C1 segment of cervical spinal cord (tissue), 14 donors: ENCODE measurements at places on chromosomes 12 and 14.

- peak; percentile 79 for DNase-seq
Observed at GRCh38 chr12:93813972-93814821, 137.0 kb downstream of the CRADD start.

GRCh38 chr12:123269395-123269892 lies 2.2 kb downstream of the CDK2AP1 start:
- no peak for DNase-seq

DNA sequence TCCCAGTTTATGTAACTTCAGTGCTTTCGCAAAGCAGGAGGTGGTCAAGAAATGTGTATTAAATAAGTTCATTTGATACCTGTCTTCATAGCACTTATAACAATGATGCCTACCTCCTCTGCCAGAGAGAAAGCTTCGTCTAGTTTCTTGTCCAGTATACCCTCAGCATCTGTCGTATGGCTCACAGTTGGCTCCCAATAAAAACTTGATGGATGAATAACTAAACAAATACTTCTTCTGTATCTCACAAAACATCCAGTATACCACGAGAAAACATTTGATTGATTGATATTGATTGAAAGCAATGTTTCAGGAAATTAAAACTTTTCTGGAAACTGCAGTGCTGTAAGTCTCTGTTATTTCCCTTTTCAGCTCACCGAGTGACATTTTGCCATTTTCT lies 26.9 kb upstream of the PTGDR start:
- DNase-seq, result no peak

DNA sequence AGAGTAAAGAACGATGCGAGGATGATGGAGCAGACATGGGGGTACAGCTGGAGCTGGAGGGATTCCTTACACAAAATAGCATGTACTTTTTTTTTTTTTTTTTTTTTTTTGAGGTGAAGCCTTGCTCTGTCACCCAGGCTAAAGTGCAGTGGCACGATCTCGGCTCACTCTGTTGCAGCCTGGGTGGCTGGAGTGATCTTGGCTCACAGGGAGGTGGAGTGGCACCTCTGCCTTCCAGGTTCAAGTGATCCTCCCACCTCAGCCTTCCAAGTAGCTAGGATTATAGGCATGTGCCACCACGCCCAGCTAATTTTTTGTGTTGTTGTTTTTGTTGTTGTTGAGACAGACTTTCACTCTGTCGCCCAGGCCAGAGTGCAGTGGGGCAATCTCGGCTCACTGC lies 5.1 kb upstream of the RASAL1 start:
- DNase-seq, result no peak

DNA sequence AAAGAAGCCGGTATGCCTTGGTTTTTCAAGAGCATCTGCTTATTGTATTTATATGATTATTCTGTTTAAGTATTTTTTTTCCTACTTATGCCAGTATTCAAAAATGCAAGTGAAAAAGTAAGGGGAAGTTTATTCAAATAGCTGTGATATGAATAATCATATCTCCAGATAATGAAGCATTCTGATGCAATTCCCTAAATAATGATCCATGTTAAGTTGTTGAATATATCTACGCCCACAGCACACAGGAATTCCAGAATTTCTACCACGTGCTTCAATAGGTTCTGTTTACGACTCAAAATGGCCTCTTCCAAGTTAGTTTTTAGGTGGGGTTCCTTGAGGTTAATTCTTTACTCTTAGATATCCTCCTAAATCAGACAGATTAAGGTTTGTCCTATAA lies 208.3 kb downstream of the NAV3 start:
- DNase-seq, result no peak

DNA sequence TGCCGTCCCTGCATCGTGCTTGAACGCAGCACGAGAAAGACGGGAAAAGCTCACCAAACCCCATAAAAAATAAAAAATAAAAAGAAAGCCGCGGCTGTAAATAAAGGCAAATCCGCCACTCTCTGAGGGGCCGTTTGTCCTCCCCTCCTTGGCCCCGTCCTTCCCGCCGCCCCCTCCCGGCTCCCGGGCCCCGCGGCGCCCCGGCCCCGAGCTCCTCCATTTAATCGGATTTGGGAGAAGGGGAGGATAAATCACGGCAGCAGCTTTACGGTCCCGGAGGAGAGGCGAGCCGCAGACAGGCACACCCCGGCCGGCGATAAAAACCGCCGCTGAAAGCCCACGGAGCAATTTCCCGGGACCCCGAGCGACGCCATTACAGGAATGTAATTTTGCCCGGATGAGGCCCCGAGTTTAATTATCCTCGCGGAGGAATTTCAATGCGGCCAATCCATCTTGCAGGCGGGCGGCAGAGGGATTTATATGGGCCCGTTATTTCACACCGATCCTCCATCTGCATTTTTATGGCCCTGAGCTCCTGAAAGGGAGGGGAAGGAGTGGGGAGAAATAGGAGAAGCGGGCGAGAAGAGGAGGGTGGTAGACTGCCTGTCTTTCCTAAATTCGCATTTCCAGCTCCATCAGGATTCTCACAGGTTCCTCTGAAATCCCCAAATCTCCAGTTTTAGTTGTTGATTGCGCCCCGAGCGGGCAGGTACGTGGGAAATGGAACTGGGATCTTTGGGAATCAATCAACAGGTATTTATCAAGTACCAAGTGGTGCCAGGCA lies 1.3 kb upstream of the ATP5MC2 start:
- peak; percentile 80 for DNase-seq

GRCh38 chr12:64494998-64495729 lies 43.2 kb downstream of the TBK1 start:
- no peak for DNase-seq

GRCh38 chr14:71175491-71175890 lies 268.2 kb downstream of the PCNX1 start:
- DNase-seq, result no peak

- DNase-seq, result no peak
Observed at GRCh38 chr12:46524778-46525177, 152.2 kb upstream of the SLC38A2 start.

DNA sequence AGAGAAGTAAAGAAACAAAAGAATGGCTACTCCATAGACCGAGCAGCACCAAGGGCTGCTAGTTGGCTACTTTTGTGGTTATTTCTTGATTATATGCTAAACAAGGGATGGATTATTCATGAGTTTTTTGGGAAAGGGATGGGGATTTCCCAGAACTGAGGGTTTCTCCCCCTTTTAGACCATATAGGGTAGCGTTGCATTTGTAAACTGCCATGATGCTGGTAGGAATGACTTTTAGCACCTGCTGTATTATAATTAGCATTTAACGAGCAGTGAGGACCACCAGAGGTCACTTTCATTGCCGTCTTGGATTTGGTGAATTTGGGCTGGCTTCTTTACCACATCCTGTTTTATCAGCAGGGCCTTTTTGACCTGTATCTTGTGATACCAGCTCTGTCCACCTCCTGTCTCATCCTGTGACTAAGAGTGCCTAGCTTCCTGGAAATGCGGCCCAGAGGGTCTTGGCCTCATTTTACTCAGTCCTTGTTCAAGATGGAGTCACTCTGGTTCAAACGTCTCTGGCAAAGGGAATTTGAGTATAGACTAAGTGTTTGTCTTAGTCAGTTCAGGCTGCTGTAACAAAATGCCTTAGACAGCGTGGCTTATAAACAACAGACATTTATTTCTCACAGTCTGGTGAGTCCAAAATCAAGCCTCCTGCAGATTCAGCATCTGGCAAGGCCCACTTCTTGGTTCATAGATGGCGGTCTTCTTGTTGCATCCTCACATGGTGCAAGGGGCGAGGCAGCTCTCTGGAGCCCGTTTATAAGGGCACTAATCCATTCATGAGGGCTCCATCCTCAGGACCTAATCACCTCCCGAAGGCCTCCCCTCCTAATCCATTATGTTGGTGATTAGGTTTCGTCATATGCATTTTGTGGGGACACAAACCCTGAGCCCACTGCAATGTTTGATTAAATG lies 348.3 kb upstream of the SFSWAP start:
- no peak for DNase-seq

DNA sequence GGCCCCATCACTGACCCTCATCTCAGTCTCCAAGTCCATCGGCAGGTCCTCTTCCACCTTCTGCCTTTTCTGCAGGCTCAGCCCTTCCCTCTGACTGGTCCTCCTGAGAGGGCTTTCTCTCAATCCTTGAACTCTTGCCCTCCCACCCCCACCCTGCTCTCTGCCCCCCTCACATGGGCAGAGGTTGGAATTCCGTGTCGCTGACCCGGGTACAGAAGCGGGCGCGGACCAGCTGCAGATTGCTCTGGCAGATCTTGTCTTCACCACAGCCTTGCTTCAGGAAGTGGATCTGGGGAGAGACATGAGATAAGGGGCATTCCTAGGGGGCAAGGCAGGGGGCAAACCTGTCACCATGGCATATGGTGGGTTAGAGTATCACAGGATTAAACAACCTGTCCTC lies 12.4 kb downstream of the ITGA7 start:
- DNase-seq, result no peak

- DNase-seq, result no peak
Observed at GRCh38 chr14:70534904-70535303, at the start of gene ADAM20. ADAM20 (minus strand) TSS chr14:70535004; CDS start chr14:70524757, 10,247 bp downstream.

DNA sequence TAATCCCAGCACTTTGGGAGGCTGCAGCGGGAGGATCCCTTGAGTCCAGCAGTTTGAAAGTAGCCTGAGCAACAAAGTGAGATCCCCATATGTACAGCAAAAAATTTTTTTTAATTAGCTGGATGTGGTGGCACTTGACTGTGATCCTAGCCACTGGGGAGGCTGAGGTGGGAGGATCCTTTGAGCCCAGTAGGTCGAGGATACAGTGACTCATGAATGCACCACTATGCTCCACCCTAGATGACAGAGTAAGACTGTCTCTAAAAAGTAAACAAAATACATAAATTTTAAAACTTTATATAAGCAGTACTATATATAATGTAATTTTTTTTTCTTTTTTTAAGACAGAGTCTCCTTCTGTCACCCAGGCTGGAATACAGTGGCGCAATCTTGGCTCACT lies 115.4 kb downstream of the ESR2 start:
- no peak for DNase-seq

GRCh38 chr12:64790166-64790565 lies 31.0 kb upstream of the GNS start:
- DNase-seq, result no peak

DNA sequence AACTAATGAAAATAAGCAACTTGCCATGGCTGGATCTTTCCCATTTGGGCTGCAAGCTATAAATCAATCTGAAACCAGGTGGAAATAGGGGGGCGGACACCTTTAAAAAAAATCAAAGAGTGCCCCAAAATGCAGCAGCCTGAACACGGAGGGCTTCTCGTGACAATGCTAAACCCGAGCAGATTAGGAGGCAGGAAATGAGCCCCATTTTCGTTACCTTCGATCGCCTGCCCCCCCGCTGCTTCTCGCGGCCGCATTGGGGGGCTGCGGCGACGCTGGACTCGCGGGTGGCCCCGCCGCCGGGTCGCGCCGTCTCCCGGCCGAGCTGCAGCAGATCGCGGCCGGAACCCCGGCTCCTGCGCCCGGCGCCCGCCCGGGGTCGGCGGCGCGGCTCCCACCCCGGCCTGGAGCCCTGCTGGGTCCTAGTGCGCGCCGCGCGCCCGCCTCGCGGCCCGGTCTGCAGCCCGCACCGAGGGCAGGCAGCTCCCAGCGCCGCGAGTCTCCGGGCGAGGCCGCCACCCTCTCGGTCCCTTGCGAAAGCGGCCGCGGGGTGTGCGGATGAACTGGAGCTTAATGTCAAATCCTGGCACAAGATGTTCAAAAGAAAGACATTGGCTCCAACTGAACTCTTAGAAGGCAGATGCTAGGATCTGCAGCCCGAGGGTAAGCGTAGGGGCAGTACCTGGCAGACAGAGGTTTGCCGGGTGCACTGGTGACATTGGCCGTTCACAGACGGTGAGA lies 201.9 kb upstream of the FOXN3 start:
- DNase-seq, result peak; percentile 64

- DNase-seq, result no peak
Observed at GRCh38 chr12:3658327-3659163, 94.4 kb downstream of the CRACR2A start.

- DNase-seq, result no peak
Observed at GRCh38 chr14:95252219-95252618, 67.5 kb downstream of the CLMN start.

DNA sequence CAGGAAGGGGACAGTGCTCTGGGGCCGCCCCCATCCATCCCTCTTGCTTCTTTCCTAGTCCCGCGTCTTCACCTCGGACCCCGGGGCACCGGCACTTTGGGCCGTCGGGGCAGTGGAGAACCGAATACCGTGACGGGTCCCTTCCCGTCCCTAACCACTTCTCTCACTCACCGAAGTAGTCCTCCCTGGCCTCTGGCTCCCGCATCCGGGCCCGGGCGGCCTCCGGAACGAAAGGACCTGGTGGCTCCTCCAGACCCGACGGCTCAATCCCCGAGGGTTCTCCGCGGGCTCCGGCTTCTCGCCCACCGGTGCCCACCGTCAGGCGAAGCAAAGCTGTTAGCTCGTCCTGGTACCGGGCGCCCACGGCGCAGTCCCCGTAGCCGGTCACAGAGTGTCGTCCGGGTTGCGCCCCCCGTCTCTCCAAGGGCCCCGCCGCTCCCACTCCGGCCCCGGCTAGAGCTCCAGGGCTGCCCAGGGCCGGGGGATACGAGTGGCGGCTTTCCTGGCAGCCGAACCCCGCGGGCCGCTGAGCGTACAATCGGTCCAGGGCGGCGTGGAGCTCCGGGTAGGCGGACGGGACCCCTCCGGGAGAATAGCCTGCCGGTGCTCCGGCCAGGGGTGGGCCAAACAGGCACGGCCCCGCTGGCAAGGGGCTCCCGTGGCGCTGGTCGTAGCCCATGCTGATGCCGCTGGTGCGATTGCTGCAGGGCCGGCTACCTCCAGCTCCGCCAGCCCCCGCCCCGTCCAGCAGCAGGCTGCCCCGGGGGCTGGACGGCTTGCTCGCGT lies 1.1 kb downstream of the AJUBA start:
- DNase-seq, result no peak

GRCh38 chr14:71061458-71061857 lies 154.2 kb downstream of the PCNX1 start:
- DNase-seq, result no peak

DNA sequence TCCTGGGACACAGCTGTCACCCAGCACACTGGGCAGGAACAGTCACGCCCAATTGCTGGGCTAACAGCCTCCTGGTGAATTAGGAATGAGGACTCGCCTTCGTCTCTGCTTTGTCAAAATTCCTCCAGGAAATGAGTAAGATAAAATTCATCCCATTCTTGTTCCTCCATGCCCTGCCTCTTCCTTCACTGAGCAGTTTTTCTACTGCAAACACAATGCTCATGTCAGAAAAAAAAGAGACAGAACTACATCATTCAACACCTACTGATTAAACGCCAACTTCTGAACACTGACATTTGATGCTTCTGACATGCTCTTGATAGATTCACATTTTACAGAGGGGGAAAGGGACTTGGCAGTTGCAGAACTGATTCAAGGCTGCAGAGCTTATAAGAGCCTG lies 37.5 kb upstream of the DTX1 start:
- no peak for DNase-seq

DNA sequence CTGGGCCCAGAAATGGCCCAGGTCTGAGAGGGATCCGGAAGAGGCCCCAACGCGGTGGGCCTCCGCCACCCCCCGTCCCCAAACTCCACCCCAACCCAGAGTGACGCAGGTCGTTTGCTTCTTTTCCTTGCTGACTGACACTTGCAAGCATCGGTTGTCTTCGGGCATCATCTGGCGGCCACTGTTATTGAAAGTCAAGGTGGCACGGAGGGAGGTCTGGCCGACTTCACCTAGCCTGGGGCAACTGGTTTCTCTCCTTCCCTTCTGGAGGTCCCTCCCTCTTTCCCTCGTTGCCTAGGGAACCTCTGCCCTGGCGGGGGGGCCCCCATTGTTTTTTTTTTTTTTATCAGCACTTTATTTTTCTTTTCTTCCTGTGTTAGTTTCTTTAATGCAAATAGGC lies 241.8 kb downstream of the ALG10 start:
- DNase-seq, result no peak
